ENCODE measurements at places on chromosomes 3 and 15.
A peak's percentile ranks its signal among the peaks of the same experiment; 100 is the strongest.

- ATAC-seq: no peak
Observed at GRCh38 chr3:12476238-12476897, 7.9 kb upstream of the TSEN2 start.

DNA sequence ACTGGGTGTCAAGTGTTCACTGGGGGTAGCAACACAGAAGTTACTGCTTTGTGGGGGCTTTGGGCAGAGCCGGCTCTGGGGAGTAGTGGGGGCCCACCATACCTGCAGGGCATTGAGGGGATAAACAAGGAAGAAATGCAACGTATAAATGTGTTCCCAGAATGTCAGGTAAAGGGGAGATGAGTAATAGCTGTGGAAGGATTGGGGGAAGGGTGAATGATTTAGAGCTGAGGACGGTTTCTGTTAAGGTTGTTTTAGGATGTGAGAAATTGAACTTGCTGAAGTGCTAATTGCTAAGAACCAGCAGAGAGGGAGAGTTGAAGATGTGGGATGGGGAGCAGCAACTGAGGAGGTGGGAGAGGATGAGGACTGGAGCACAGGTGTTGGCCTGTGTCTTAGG, 10.7 kb downstream of the SCG5 start:
- no peak for ATAC-seq

DNA sequence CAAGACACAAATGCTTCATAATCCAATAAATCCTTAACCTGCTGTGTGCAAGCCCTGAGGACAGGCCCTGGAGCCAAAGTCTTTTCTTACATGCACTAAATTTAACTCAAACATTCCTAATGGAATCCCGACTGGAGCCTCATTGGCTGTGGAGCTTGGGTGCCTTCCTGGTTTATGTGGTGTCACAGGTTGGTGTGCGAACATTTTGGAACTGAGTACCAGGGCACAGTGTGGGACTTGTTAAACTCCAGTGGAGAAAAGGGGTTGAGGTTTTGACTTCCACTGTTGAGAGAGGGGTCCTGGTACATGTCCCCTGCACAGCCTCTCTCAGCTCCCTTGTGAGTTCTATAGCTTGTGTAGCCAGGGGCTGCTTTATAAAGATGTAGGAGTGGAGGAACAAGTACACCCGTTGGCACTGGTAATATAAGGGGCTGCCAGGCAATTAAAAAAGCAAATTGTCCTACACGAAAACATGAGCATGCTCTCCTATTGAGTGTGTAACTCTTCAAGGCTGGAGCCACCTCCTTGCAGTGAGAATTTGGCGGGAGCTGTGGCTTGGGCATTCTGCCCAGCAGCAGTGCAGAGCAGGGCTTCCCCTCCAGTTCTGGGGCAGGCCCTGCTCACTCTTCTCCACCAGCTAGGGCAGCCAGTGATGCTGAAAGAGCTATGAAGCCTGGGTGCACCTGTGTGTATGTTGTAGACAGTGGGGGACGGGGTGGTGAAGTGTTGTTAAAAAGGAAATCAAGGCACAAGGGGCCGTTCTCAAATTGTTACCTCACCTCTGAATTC, 218.1 kb downstream of the CLSTN2 start:
- ATAC-seq: no peak

DNA sequence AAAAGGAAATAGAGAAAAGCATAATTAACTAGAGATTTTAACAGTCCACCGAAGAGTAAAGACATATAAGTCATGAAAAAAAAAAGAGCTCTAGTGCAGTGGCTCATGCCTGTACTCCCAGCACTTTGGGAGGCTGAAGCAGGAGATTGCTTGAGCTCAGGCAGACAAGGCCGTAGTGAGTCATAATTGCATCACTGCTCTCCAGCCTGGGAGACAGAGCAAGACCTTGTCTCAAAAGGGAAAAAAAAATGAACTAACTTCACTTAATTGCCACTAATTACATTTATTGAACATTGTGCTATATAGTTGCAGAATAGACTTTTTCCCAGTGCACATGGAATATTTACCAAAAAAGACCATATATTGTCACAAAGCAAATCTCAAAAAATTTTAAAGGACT, 221.8 kb downstream of the CBLB start:
- no peak for ATAC-seq

GRCh38 chr3:44942202-44942921, 33.6 kb downstream of the ZDHHC3 start:
- ATAC-seq: no peak

DNA sequence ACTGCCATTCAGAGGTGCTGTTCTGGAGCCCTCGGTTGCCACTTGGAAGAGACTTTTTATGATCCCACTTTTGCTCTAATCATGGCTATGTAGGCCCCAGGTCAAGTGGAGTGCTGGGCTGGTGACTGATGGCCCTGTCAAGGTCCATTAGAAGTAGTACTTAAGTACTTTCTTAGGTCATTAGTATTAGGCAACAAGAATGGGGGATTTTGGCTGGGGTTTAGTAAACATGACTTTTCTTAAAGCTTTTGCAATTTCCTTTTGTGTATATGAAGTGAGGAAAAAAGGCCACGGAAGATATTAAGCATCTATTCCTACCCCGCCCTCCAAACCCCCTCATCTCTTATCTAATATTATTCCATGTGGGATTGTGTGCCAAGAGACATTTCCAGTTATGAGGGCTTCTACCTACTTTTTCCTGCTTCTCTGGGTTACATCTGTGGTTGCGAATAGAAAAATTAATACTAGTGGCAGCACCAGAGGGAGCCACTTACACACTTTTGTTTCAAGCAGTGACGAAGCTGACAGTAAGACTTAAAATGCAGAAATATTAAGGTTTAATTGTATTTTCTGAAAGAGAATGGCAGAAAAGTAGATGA, 13.9 kb downstream of the NLGN1 start:
- ATAC-seq: no peak

GRCh38 chr3:128577711-128578110, 72.9 kb downstream of the RPN1 start:
- peak; percentile 4 for ATAC-seq

DNA sequence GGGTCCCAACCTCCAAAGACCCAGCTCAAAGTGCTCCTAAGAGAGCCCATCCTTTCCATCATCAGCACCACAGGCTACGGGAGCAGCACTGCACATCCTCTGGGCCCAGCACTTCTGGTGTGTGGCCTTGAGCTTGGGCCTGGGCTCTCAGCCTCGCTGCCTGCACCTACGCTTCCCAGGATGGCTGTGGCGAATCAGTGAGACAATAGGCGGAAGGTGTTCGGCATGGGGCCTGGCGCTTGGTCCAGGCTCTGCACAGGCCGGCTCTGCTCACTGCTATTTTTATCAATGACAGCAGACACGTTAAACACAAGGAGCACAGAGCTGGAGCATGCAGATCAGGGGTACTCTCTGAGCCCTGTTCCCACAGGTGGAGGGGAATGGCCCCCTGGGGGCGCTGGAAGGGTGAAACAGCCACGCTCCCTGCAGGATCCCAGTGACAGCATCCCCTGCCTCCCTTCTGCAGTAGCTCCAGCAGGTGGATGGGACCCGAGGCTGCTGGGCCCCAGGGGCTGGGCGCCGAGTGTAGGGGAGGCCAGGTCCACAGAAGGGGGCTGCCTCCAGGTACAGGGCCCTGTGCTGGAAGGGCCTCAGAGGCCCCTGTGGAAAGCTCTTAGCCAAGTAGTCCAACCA, 90.0 kb upstream of the RPL32 start:
- no peak for ATAC-seq

- no peak for ATAC-seq
Observed at GRCh38 chr15:39974656-39975230, 40.8 kb downstream of the EIF2AK4 start.
